ENCODE measurements at places on chromosomes 2 and 18. TPM values are rescaled to one million over a fixed set of nuclear protein-coding genes. Genes with fewer than 3 reads are reported as not detected.

- DNase-seq = no peak
Measured at GRCh38 chr2:112887964-112888749, 22.8 kb upstream of the IL37 start.

DNA sequence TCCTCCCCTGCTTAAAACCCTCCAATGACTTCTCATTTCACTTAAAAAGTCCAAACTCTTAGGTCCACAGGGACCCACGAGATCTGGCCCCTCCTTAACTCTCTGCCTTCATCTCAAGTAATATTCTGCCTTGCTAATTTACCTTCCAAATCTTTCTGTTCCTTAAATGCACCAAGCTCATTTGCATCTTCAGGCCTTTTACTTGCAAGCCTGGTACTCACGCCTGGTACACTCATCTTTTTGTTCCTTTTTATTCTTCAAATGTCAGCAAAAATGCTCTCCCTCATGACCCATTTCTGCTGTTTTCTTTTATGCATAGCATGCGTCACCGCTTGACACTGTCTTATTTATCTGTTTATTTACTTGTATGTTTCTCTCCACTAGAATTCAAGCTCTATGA is 2.7 kb upstream of the WIPF1 start:
- DNase-seq = no peak

DNA sequence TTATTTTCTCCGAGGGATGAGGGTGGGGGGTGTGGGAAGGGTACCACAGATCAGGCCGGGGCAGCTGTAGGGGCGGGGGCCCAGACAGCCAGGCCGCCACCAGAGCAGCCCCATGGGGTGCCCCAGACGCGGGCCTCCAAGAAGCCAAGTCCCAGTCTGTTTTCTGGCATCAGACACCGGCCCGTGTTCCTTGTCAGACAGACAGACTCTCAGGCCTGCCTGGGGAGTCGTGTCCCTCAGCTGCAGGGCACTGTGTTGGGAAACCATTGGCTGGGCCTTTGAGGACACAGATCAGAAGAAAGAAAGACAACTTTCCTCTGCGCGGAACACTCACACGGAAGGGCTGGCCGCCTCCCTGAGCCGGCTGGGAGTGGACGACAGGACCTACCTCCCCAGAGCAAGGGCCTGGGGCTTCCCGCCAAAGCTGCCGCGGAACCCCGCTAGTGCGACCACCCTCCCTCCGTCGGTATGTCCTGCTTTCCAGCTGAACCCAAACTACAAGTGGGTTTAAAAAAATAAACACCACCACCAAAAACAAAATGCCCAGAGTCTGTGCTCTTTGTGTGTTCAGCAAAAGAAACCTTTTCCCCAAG is 88.0 kb downstream of the SMAD7 start:
- no peak for DNase-seq

GRCh38 chr2:203471323-203471722 is 63.8 kb downstream of the RAPH1 start:
- DNase-seq = no peak

DNA sequence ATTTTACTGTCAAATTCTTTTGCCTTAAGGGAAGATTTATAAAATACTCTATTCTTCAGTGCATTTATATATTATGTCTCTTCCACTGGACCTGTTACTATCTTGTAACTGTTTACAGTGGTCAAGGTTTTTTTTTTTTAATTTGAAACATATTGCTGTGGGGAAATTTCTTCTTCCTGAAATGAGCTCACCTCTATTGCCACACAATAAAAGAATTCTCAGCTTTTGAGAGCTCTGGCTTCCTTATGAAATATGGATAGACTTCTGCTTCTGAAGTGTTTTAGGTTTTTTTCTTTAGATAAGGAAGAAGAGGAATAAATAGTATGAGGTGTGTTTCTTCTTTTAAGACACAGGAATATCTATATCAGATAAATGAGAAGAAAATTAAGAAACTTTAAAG is 7.7 kb downstream of the VRK2 start:
- DNase-seq = peak; percentile 77

GRCh38 chr2:85777441-85777861 is 23.7 kb downstream of the ATOH8 start:
- DNase-seq = no peak

- DNase-seq = no peak
Measured at GRCh38 chr2:70936165-70936978, 672 bp downstream of the ATP6V1B1 start.

DNA sequence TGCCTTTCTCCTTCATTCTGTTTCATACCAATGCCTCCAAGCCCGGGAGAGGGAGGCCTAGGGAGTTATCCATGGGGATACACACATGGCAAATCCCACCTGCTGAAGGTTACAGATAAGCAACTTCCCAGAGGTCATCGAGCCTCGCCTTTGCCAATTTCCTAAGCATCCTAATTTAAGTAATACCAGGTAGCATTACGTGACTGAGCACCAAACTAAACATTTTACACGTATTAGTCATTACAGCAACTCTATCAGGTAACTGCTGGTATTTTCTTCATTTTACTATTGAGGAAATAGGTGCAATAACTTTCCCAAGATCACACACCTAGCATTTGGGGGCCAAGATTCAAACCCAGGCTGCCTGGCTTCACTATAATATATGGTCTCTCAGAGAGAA is 30.1 kb upstream of the BZW1 start:
- no peak for DNase-seq

DNA sequence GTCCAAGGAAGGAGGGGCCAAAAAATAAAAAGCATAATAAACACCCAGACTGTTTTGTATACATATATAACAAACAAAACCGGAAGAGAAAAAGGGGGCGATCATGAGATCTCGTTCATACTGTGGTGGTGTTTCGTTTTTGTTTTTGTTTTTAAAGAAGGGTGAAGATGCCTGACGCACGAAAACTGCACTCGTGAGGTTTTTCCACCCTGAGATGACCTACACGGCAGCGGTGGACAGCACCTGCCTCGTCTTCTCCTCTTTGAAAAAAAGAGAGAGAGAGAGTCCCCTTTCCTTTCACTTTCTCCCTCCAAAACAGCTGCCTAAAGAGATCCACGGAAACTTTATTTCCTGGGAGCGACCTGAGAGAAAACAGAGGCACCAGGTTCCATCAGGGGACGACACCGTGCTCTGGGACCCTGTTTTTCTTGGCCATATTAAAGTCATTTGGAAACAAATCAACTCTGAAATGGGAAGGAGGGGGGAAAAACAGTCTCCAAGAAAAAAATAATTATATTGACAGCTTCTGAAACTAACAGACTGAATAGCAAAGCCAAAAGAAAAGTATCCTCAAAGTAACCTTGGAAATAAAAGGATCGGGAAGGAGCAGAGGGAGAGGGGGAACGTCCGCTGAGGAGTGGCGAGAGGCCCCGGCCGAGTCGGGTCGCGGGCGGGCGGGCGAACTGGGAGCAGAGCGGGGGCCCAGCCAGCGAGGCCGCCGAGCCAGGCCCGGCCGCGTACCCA is 3.5 kb downstream of the POU3F3 start:
- no peak for DNase-seq

DNA sequence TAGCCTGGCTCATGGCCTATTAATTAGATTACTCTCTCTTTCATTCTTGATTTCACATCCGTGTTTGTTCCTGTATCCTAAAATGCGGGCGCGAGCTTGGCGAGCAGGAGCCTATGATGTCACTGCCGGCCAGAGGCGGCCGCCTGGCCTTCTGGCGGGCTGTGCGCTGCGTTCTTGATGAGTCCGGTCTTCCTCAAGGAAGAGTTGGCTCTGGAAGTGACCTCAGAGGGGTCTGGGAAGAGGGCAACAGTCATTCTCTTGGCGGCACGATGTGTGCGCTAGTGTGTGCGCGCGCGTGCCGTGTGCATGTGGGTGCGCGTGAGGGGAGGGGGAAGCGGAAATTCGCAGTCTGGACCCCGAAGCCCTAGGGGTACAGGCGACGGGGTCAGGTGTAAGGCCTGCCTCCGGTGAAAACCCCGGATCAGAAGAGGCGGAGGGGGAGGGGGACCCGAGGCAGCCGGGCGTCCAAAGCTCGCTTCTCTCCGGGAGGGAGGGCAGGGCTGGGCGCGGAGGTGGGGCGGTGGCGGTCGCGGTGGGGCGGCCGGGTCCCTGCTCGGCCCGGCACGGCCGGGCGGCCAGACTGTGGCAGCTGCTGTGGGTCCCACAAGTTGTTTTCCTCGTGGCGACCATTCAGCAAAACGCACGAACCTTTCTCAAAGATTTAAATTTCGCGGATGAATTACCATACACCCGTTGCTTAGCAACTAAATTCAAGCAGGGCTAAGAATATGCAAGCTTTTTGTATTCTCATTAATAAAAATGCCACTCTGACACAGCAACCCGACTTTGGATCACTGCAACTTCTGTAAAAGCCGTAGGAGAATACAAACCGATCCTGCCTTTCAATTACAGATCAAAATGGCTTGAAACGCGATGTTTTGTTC is 8.4 kb downstream of the POU3F3 start:
- DNase-seq = peak; percentile 27

- DNase-seq = no peak
Measured at GRCh38 chr18:80161781-80162417, 52.8 kb downstream of the ADNP2 start.

DNA sequence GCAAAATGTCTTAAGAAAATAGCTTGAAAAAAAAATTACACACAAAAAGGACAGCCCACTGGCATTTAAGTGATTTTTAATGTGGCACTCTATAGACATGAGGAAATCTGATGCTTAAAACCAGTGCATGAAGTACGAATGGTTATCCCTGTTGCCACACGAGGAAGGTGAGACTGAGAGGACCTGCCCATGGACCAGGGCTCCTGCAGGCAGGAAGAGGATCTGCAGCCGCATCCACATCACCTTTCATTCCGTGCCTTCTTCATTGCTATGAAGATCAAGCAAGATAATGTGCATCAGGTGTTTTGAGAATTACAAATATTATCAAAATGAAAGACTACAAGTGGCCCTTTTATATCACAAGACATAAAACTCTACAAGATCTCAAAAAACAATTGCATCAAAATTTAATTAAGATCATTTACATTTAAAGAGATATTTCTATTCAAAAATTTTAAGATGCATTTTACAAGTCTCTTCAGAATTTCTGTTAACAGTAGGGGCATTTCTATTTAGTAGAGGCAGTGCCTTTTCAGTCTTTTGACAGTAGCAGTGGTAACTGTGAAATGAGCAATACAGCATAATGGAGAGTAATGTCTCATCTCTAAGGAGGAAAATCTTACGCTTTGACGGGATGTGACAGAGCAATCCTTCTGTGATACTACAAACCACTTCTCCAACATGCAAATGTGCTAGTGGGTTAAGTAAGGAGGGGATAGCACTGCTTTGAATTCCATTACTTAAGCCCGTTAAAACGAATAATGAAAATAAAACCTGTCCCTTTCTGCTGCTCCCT is 83.4 kb downstream of the SLC5A7 start:
- DNase-seq = no peak

- no peak for DNase-seq
Measured at GRCh38 chr2:103860016-103860415, 993.9 kb upstream of the POU3F3 start.

Gene SPATS2L
- total RNA-seq = 103 TPM

Gene REG1A
- not detected for total RNA-seq

Gene POTEJ
- not detected for total RNA-seq

Measured in GM23248 (cell line).